ENCODE measurements at places on chromosomes 2 and 18.

GRCh38 chr2:204483608-204484081 lies 61.6 kb upstream of the PARD3B start:
- no peak for DNase-seq

GRCh38 chr2:119668546-119668945 lies 10.5 kb upstream of the TMEM177 start:
- DNase-seq, result no peak

- DNase-seq, result no peak
These were observed 3.4 kb downstream of the TCF23 start for GRCh38 chr2:27152102-27152795.

GRCh38 chr18:6376433-6377229 lies 38.1 kb downstream of the L3MBTL4 start:
- DNase-seq, result no peak

DNA sequence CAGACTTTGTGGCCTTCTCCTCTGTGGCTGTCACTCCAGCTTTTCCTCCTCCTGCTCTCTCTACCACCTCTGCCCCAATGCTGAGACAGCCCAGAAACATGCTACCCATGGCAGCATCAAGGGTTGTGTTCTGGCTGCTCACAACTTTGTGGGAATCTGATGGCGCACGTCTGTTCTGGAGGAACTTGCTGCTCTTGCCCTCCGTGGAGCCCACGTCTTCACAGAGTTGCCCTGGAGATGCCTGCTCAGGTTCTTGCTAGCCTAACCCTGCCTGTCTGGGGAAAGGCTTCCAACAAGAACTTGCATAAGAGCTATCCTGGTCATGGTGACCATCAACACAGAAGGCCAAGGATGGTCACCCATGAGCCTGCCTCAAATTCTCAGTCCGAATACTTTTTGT lies 237.4 kb downstream of the AFF3 start:
- DNase-seq, result no peak

- no peak for DNase-seq
These were observed 190.6 kb downstream of the MYCN start for GRCh38 chr2:16130906-16131400.

DNA sequence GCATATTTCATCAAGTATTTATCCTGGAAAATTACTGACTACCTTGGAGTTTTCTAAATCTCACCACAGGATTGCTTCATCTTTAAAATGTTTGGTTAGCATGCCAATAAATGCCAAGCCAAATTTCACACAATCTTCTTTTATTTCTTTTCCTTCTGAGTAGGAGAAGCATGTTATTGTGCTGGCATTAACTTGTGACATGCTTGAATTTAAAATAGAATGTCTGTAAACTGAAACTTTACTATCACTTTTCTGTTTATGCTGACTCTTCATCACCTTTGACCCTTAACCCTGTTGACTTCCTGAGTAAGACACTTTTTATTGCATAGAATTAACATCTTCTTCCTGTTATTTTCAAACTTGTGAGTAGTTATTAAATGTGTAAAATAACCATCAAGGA lies 56.2 kb upstream of the LRRTM4 start:
- DNase-seq, result peak; percentile 62

DNA sequence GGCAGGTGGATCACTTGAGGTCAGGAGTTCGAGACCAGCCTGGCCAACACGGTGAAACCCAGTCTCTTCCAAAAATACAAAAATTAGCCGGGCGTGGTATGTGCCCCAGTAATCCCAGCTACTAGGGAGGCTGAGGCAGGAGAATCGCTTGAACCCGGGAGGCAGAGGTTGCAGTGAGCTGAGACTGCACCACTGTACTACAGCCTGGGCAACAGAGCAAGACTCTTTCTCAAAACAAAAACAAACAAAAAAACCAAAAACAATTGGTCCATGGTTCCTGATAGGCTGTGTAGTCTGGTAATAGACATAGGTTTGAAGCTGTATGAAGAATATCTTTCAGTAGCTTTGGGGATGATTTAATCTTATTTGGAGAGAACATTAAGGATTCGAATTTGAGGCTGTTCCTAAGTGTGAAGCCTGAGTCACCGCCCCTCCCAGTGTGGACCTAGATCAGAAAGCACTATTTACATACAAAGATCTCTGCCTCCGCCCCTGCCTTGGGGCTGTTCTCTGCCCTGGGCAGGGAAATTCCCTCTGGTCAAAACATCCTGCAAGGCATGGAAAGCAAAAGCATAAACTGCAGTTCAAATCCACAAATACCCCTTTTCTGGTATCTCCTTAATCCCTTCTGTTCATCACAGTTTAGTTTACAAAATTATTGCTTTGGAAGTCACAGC lies 52.8 kb upstream of the PMAIP1 start:
- DNase-seq, result no peak

DNA sequence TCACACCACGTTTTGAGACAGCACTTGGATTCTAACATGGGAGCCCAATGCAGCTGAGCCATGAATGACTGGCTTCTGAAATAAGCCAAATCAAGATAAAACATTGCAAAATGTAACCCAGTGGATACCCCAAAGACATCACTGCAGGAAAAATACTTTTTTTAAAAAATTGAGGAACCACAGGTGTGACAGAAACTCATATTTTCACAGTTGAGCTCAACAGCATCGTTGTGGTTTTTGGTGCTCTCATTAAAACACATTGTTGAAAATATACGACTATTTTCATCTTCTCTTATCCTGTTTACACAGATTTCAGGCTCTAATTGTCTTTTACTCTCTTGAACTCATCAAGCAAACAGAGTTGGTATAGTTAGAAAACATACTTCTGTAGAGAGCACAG lies 429.3 kb upstream of the VRK2 start:
- no peak for DNase-seq

DNA sequence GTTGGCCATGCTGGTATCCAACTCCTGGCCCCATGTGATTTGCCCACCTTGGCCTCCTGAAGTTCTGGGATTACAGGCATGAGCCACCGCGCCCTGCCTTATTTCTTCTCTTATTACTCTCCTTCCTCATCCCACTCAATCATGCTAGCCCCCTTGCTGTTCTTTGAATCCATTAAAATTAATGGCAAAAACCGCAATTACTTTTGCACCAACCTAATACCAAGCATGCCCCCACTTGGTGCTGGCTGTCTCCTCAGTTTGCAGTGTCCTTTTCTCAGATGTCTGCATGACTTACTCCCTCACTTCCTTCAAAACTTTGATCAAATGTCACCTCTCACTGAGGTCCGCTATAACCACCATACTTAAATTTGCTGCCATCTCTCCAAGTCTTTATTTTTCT lies 34.6 kb downstream of the DYTN start:
- DNase-seq, result no peak

DNA sequence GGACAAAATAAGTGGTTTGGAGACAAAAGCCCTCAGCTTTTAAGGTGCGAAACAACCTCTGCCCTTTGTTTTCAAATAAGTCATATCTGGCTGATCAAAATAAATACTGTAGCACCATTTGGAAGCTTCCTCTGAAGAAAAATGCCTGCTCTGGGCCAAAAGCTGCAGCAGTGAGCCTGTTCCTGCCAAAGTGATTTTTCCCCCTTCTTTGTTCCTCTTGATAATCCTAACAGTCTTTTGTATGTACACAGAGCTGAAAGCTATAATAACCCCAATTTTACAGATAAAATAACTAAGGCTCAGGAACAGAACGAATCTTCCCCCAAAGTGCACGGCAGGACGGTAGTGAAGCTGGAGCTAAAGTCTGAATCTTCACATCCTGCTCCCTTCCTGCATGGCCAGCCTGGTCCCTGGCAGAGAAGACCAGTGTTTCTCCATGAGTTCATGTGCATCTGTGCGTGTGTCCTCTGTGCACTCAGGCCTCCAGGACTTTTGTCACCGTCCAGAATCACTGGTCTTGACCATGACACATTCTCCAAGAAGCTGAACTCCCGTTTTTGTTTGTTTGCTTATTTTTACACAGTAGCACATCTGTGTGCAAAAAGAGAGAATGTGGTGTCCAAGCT lies 2114.1 kb upstream of the PIK3C3 start:
- DNase-seq, result no peak

GRCh38 chr2:43424262-43425207 lies 171.3 kb downstream of the THADA start:
- DNase-seq, result no peak

GRCh38 chr2:170523506-170523905 lies 191.6 kb upstream of the SP5 start:
- DNase-seq, result no peak

GRCh38 chr2:75728614-75729419 lies 18.1 kb upstream of the GCFC2 start:
- DNase-seq, result no peak

GRCh38 chr2:42622943-42623676 lies 54.7 kb downstream of the MTA3 start:
- DNase-seq, result no peak

DNA sequence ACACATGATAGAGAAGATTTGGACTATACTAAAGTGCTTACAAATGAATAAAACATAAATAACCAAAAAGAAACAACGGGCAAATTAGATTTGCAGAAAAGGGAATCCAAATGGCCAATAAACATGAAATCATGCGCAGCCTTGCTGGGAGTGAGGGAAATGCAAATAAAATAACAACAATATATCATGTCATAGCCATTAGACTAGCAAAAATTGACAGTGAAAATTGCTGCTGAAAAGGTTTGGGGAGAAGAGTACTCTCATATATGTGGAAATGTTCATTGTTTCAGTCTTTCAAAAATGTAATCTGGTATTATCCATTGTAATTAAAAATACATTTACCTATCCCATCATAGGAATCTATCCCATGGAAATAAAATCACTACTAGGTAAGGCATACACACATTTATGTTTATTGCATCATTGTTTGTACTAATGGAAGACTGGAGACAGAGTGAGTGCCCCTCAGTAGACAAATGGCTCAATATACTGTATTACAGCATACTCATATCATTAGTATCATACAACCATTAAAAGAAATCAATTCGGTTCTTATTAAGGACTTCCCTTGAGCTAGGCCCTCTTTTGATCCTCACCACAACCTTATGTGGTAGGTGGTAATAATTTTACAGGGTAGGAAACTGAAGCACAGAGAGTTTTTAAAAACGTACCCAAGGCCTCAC lies 94.1 kb upstream of the MSTN start:
- DNase-seq, result no peak

GRCh38 chr2:166825914-166826313 lies 62.4 kb upstream of the XIRP2 start:
- DNase-seq, result no peak

GRCh38 chr18:11362856-11363255 lies 213.5 kb upstream of the PIEZO2 start:
- no peak for DNase-seq

DNA sequence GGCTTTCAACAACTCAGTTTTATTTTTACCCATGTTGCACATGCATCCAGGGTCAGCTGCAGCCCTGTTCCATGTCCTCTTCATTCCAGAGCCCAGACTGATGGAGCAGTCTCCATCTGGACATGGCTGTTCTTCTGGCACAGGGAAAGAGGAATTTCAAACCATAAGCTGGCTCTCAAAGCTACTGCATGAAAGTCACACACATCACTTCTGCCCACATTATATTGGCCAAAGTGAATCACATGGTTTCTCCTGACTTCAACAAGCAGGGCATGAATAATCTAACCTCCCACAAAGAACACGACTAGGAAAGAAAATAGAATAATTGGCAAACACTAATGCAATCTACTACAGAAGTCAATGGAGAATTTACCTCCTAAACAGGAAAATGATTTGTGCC lies 94.2 kb downstream of the FTCDNL1 start:
- no peak for DNase-seq

GRCh38 chr18:44909191-44909719 lies 228.6 kb downstream of the SETBP1 start:
- DNase-seq, result no peak

DNA sequence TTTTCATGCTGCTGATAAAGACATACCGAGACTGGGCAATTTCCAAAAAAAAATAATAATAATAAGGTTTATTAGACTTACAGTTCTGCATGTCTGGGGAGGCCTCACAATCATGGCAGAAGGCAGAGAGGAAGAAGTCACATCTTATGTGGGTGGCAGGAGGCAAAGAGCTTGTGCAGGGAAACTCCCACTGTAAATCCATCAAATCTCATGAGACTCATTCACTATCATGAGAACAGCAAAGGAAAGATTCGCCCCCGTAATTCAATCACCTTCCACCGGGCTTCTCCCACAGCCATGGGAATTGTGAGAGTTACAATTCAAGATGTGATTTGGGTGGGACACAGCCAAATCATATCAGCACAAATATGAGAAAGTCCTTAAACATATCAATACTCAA lies 1314.8 kb downstream of the DPP10 start:
- no peak for DNase-seq

- DNase-seq, result no peak
These were observed 651.4 kb downstream of the STK39 start for GRCh38 chr2:167595839-167596471.

DNA sequence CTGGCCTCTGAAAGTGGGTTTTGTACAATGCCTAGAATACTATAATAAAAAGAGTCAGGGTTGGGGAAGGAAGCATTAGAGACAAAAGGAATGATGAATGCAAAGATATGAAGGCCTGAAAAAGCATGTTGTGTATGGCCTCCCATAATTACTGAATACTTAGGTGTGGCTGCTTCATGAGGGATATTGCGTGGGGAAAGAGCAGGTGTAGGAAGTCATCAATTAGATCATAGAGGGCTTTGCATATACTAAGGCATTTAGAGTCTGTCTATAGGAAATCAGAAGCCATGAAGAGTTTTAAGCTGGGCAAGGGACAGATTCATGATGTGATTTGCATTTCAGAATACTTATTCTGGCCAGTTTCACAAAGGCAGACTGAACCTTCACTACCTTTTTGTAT lies 48.2 kb downstream of the NCOA1 start:
- no peak for DNase-seq

GRCh38 chr2:38565333-38565732 lies 37.4 kb downstream of the HNRNPLL start:
- DNase-seq, result no peak

GRCh38 chr18:28637897-28638296 lies 461.0 kb upstream of the CDH2 start:
- no peak for DNase-seq

- DNase-seq, result no peak
These were observed 67.5 kb downstream of the PLCL1 start for GRCh38 chr2:197871780-197872456.

GRCh38 chr18:75123113-75123512 lies 85.8 kb downstream of the PTGR3 start:
- DNase-seq, result no peak

DNA sequence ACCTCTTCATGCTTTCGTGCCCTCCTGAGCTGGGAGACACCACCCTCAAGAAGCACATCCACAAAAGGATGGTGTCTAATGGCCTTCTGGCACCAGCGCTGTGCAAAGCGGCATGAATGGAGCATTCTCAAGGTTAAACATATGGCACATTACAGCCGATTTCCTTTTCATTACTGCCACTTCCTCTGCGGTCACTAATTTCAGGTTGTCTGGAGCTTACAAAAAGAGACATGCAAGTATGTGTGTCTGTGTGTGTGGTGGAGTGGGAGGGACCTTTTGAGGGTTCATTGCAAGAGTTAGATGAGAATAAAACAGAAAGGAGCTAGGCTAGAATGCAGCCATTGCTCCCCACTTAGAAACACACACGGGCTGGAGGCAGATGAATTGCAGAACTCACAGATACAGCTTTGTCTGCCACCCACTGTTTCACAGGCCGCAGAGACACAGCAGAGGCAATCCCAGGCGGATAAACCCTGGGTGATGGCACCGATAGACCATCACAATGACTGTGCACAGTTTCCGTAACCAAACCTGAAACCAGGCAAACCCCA lies 76.0 kb downstream of the TGIF1 start:
- no peak for DNase-seq
